ENCODE measurements at places on chromosomes 7 and 10.

DNA sequence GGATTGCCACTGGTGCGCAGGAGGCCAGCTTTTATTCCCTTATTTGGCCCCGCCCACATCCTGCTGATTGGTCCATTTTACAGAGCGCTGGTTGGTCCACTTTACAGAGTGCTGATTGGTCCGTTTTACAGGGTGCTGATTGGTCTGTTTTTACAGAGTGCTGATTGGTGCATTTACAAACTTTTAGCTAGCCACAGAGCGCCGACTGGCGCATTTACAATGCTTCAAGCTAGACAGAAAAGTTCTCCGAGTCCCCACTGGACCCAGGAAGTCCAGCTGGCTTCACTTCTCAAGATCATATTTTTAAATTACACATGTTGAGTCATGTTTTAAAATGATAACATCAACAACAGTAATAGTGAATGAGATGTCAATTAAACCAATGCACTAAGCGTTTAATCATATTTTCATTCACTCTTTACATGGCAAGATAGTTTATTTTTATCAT is 128.3 kb downstream of the CUBN start:
- DNase-seq: no peak

- no peak for DNase-seq
These were observed 28.9 kb downstream of the CPA1 start for GRCh38 chr7:130409067-130409711.

DNA sequence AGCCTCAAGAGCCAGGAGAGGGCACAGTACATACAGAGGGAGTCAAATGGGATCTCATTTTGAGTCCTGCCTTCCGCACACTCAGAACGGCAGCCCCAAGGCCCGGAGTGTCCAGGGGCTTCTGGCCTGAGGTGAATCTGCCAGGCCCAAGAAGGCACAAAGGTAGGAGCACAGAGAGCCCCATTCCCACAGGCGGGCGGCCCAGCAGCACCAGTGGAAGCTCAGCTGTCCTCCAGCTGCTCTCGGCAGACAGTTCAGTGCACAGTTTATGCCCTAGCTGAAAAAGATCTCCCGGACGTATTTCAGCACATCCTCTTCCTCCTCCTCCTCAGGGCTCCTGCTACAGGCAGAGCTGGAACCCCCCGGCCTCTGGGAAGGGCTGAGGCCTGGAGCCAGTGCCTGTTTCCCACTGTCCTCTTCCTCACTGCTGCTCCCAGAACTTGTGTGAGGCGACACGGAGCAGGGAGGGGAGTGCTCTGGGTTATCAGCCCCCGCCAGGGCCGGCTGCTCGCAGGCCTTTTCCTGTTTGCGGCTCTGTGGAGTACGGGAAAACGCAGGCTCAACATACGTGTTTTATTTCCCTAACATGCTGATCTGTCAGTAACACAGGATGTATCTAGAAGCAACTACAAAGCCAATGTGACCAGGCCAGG is 4.0 kb downstream of the CYREN start:
- no peak for DNase-seq

- DNase-seq: no peak
These were observed 8.9 kb downstream of the LCOR start for GRCh38 chr10:96840841-96841518.

- DNase-seq: no peak
These were observed 594.5 kb downstream of the SDK1 start for GRCh38 chr7:3895341-3896116.

GRCh38 chr10:97714401-97715258 is 1.1 kb downstream of the MARVELD1 start:
- DNase-seq: peak; percentile 90

DNA sequence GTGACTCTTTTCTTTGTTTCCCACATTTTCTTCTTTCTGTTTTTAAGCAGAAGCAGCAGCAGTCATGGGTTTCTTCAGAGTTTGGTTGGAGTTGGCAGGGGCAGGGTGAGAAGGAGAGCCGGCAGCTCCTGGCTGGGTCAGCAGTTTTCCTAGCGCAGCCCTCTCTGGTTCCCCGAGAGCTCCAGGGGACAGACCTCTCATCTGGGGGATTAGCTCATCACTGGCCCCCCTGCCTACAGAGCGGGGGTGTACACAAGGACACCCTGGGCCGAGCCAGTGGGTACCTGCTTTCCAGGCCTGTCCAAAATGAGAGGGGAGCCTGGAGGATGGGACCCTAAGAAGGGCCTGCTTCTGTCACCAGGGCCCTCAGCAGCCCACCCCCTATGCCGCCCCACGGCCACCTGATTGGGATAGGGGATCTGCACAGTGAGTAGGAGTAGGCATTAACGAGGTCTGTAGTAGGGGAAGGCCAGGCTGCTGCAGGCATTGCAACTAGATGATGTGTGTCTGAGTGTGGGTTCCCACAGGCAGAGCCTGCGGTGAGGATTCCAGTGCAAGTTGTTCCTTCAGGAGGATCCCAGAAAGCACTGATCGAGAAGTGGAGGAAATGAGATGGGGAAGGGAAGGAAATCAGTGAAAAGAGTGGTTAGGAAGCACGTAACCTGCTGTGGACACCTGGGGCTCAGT is 122.9 kb upstream of the PPIF start:
- no peak for DNase-seq

DNA sequence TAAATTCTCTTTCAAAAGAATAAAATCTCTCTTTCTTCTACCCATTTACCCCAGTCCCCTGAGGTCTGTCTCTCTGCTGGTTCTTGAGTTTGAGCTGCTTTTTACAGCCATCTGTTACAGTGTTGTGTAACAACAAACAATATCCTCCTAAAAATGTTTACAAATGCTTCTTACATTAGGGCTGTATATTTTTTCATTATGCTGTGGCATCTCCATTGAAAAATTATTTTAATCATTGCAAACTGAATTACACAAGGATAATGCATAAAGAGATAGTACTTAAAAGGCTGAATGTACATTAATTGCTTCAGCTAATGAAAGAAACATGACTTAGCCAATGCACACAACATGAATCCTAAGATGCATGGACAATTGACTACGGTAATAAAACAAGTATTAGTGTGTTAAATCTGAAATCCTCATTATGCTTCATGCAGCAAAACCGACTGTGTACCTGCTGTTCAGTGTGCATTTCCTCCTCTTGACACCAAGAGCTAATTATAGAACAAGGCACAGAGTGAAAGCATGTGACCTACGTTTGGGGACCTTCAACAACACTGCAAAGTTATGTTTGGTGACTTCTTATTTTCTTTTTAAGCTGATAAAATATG is 181.7 kb upstream of the RHOBTB1 start:
- no peak for DNase-seq

DNA sequence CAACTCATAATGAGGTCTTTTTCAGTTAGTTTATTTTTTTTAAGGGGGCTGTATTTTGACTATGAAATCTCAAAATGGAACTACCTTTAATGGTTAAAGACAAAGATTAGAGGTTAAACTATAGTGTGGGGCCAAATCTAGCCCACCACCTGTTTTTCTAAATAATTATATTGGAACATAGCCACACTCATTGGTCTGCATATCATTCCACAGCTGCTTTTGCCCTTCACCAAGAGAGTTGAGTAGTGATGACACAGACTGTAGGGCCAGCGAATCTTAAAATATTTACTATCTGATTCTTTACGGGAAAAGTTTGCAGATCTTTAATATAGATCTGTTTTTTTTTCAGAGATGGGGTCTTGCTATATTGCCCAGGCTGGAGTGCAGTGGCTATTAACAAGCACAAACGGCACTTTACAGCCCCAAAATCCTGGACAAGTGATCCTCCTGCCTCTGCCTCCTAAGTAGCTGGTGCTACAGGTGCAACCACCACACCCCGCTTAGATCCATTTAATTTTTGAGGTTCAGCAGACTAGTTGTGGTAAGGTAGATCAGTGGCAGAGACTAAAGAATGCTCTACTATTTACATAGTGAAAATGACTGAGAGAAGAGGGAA is 25.8 kb downstream of the EPC1 start:
- no peak for DNase-seq

GRCh38 chr7:29764227-29764626 is 42.1 kb upstream of the WIPF3 start:
- no peak for DNase-seq

- DNase-seq: peak; percentile 90
These were observed 982 bp downstream of the SFXN3 start for GRCh38 chr10:101031796-101032636.

DNA sequence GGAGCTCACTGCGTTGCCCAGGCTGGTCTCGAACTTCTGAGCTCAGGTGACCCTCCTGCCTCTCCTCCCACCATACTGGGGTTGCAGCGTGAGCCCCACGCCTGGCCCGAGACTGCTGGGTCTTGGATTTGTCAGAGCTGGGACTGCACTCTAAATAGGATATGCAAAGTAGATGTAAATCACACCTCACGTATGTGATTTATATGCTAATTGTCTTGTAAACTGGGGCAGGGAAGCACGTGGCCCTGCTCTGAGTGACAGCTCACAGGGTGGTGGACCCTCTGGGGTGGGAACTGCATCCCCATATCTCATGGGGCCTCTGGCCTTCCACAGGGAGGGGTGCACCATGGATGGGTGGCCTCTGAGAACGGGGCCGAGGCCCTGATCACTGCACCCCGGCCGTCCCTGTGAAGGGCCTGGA is 34.1 kb downstream of the GET4 start:
- no peak for DNase-seq

DNA sequence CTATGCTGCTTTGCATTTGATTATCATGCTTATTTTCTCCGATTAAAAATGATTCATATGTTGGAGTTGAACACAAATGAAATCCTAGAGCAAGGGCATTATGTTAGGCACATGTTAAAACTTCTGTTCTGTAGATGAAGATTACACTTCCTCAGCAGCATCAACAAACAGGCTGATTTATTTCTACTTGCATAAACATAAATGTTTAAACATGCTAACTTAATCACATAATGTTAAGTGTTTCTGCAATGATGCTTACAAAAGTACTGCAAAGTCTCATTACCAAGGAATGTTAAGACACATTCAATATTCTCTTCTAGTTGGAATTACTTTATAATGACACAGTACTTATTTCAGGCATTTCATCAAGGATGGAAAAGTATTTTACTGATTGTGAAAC is 770.8 kb downstream of the ANKRD7 start:
- DNase-seq: no peak

GRCh38 chr10:9848278-9848677 is 1169.4 kb upstream of the CELF2 start:
- DNase-seq: no peak

GRCh38 chr10:31345886-31346285 is 26.9 kb downstream of the ZEB1 start:
- no peak for DNase-seq

GRCh38 chr7:79132844-79133451 is 320.5 kb downstream of the MAGI2 start:
- DNase-seq: no peak

DNA sequence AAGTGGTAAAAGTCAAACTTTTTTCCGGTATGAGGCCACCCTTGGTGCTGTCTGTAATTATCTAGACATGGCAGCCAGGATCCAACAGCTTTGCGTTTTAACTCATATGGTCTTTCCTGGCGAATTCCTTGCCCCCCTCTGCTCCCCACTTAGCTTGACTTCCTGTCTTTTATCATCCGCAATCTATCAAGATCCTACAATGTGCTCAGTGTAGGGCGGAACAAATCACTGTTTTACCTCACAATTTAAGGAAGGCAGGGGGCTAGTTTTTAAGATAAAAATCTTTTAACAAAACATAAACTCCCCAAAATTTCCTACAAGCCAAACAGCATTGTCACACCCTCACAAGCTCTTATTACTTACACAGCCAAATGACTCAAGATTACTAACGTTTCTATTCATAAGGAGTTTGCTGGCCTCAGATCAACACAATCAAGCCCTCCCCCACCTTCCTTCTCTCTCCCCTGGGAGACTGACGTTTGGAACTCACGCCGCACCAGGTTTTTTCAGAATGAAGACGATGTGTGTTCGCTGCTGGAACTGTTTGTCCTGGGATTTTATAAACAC is 1.3 kb upstream of the CDK14 start:
- DNase-seq: peak; percentile 29

DNA sequence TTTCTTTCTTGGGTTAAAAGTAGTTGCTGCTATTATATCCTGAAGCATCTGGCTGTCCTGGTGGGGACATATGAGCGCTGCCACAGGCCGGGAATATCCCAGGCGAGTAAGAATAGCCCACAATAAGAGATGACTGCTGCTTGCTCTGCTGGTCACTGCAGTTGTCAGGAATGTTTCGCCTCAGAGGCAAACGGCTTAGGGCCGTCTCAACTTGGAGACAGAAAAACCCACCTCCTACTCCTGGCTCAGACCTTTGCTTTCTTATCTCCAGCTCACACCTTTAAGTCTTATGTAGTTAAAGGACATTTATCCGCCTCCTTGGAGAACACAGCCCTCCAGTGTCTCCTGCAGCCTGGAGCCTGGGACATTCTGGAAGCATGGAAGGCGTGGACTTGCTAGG is at the start of gene GJD4:
Gene GJD4, plus strand, starts transcription at position 151 of the 400 bp plus-strand sequence. Its CDS starts 227 bp downstream, at position 378.
- DNase-seq: no peak

GRCh38 chr10:127092916-127093315 is 103.5 kb downstream of the INSYN2A start:
- peak; percentile 37 for DNase-seq

DNA sequence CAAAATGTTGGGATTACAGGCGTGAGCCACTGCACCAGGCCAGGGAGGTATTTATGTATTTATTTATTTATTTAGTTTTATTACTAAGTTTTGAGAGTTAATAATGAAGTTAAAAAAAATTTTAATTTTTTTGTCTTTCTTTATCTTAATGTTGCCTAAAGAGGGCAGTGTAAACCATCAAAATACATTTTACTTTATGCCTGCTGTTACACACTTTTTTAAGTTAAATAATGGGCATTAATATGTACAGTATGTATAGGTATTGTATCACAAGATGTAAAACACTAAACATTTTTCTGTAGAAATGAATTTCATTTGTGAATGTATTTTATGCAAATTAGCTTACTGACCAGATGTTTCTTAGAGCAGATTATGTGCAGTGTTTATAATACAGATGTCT is 129.4 kb downstream of the AASS start:
- no peak for DNase-seq

GRCh38 chr10:72887043-72887442 is 6.5 kb upstream of the OIT3 start:
- peak; percentile 51 for DNase-seq

GRCh38 chr7:128909625-128910568 is 612 bp downstream of the KCP start:
- no peak for DNase-seq

DNA sequence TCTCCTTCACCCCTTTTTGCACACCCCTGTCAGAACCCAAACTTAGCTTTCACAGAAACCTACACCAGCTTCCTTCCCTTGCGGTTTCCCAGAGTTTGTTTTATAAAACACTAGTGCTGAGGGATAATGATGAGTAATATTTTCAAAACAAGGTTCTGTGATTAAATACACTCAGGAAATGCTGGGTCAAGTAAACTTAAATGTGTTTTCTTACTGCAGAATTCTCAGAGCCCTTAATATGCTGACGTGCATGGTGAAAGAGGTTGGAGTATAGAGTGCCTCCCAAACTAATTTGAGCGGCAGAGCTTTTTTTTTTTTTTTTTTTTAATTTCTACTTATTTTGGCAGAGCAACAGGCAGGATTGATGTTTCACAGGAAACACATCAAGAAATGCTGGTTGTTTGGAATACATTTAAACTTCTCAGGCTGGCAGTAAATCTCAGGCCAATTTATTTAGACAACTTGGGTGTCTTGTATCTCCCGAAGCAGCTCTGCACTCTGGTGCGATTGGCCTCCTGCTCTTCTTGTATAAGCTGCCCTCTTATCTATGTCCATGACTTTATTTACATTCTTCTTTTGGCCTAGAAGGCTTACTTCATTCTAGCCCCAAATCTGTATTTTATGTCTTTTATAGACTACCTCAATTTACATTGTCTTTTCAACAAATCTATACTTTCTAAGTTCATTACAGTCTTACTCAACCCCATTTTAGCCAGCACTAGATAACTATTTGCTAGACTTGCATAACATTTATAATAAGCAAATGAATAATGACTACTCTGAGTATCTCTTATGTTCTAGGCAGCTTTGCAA is 165.4 kb downstream of the BMPER start:
- DNase-seq: no peak

GRCh38 chr7:126486806-126487205 is 765.9 kb downstream of the GRM8 start:
- no peak for DNase-seq

Data from femur (tissue), 1 donor.